ENCODE measurements at places on chromosomes 7 and 10. TPM values are rescaled to one million over a fixed set of nuclear protein-coding genes. Genes with fewer than 3 reads are reported as not detected.

The NPTX2 gene
- polyA plus RNA-seq = 8.2 TPM

The IFIT2 gene
- polyA plus RNA-seq = 0.10 TPM

The TRPV5 gene
- not detected for polyA plus RNA-seq

The PDE6C gene
- polyA plus RNA-seq = 0.06 TPM

The FGF8 gene
- 2.7 TPM for polyA plus RNA-seq

The GPER1 gene
- 0.89 TPM for polyA plus RNA-seq

The C10orf143 gene
- 4.8 TPM for polyA plus RNA-seq

The BLNK gene
- polyA plus RNA-seq = 0.40 TPM

The RET gene
- 5.5 TPM for polyA plus RNA-seq

The BAZ1B gene
- polyA plus RNA-seq = 40.4 TPM

The AKR1D1 gene
- not detected for polyA plus RNA-seq

The ANXA8L1 gene
- not detected for polyA plus RNA-seq

The MGMT gene
- polyA plus RNA-seq = 21.9 TPM

The COL26A1 gene
- 20.6 TPM for polyA plus RNA-seq

The SH2B2 gene
- 5.6 TPM for polyA plus RNA-seq

The OPN1SW gene
- polyA plus RNA-seq = 0.80 TPM

The PDK4 gene
- 0.07 TPM for polyA plus RNA-seq

The TEX47 gene
- polyA plus RNA-seq = not detected

The C10orf53 gene
- not detected for polyA plus RNA-seq

The ELN gene
- 1.1 TPM for polyA plus RNA-seq

The NUDT5 gene
- 255 TPM for polyA plus RNA-seq

The WDR11 gene
- polyA plus RNA-seq = 19.7 TPM

The INSYN2A gene
- polyA plus RNA-seq = 0.77 TPM

The FAM149B1 gene
- 14.7 TPM for polyA plus RNA-seq

The PLXNA4 gene
- polyA plus RNA-seq = 0.14 TPM

The NAPEPLD gene
- polyA plus RNA-seq = 10.7 TPM

The NUTM2A gene
- 0.21 TPM for polyA plus RNA-seq

The PRSS2 gene
- polyA plus RNA-seq = not detected

The ATP6V0A4 gene
- 0.10 TPM for polyA plus RNA-seq

The BAMBI gene
- 20.1 TPM for polyA plus RNA-seq

The FAM25A gene
- not detected for polyA plus RNA-seq

The THSD7A gene
- 1.1 TPM for polyA plus RNA-seq

The SPDYE9 gene
- polyA plus RNA-seq = 0.78 TPM

The SFTPD gene
- 0.23 TPM for polyA plus RNA-seq

The EXOSC1 gene
- 127 TPM for polyA plus RNA-seq

The GATA3 gene
- 0.33 TPM for polyA plus RNA-seq

The ZNF365 gene
- polyA plus RNA-seq = 0.42 TPM

The SMKR1 gene
- 1.7 TPM for polyA plus RNA-seq

The KLHL7 gene
- 85.8 TPM for polyA plus RNA-seq

The VKORC1L1 gene
- polyA plus RNA-seq = 21.5 TPM

The LEP gene
- polyA plus RNA-seq = not detected

The MTERF1 gene
- polyA plus RNA-seq = 11.2 TPM

The AGR2 gene
- polyA plus RNA-seq = not detected

The KIN gene
- 31.7 TPM for polyA plus RNA-seq

The LIPN gene
- polyA plus RNA-seq = not detected

The ADCY1 gene
- polyA plus RNA-seq = 2.4 TPM

The CHAT gene
- polyA plus RNA-seq = not detected

The LOXL4 gene
- polyA plus RNA-seq = 0.16 TPM

The IFIT1B gene
- polyA plus RNA-seq = 0.10 TPM

The SPDYE17 gene
- polyA plus RNA-seq = not detected

The LIPM gene
- polyA plus RNA-seq = not detected

Measured in GM23338 (cell line).